ENCODE measurements at places on chromosomes 12 and 14.

DNA sequence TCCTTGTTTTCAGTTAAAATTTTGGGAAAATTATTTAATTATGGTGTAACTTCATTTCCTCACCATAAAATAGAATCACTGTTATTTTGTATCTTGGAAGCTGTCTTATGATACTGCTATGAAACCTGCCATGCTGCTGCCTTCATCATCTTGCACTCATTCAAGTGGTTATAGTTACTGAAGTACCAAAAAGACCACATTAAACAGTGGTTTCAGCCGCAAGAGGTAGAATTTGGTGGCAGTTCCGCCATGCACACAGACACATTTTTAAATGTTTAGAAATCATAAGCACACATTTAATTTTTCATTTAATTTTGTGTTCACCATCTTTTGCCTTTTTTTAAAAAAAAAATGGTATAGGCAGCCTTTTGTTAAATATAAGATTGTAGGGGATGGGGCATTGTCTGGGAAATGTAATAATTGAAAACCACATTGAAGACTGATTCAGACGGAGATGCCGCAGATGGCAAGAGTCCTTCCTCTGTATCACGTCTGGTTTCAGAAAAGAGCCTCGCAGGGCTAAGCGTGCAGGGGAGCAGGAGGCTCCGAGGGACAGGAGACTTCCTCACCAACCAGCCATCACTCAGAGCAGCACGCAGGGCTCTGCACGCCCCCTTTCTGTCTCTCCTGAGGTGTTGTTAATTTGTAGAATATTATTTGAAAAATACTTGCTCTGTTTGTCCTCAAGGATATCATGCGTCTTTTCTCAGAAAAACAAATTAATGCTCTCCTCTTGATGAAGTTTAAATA is 115.2 kb upstream of the PELI2 start:
- no peak for DNase-seq

DNA sequence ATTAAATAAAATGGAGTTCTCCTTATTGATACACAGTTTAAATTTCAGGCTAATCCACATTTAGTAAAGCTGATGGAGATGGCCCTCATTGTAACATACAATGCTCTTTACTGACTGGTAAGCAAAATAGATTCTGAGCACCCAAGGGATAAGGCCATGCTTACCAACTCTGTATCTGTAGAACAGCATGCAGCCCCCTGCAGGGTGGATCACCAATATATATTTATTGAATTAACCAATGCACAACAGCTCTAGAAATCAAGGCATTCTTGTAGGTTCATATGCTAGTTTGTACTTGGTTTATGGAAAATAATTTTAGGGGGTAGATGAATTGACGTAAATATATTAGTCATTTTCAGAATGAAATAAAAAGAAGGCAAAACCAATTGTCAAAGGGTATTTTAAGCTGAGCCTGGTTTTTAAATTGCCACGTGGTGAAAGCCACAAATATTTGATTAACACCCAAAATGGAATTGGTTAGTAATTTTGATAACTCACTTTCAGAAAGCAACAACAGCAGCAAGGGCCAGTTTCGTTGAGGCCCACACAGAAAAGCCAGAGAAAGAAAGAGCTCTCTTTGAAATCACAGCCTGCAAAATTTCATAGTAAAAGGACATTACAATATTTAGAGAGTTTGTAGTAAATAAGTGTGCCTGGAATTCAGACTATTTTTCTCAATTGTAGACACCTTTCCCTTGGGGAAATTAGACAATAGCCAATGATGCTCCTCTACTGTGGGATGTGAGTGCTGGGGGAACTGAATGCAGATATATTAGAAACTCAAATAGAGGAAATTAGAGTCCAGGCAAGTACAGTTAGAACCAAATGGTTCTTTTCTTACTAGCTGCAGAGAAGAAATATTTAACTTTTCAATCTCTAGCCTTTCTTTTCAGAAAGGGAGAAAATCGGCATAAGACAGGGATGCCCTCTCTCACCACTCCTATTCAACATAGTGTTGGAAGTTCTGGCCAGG is 216.2 kb upstream of the ABCD2 start:
- DNase-seq = no peak

DNA sequence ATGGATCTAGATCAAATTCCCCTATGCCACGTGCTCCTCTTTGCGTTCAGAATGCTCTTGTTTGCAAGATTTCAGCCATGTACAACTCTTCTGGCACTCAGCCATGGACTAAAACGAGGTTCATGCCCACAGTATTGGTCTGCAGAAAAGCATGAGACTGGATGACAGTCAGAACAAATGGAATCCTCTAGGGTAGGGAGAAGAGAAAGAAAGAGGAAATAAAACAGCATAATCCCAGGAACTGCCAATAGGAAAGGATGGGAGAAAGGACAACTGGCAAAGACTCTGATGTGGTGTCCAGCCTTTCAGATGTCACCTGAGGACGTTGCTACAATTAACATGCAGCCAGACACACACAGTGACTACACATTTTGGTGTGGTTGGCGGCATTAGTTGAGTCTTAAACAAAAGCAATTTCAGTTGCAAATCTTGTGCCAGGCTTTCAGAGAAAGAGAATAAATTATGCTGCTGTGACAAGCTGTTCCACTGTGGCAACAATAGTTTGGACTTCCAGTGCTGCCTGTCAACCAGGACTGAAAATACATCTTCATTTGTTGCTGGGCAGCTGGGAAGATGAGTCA is 338.0 kb downstream of the RGS6 start:
- DNase-seq = no peak

DNA sequence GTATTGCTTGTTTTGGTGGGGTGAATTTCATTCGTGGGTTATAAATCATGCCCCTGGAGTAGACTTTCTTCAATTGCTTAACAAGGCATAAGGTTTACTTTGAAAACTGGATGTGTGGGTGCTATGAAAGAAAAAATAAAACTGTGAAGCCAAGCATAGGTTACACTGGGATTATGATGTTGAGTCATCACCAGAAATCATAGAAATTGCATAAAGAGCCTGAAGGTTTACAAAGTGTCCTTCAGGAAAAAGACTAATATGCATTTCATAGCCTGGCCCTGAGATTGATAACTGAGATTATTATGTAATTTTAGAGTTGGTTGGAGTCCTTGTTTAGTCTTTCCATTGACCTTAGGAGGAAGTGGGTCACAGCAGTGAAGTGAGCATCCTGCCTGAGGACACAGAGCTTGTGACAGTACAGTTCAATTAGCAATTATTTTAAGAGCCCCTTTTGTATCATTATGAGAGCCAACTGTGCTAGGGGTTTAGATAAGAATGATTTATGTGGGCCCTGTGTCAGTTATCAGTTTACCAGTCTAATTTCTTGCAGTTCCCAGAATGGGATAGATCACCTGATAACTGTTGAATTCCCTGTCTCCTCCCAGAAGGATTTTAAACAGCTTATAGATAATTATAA is 13.6 kb downstream of the LRRK2 start:
- DNase-seq = peak; percentile 21

GRCh38 chr14:100910888-100911664 is 7.6 kb upstream of the RTL1 start:
- no peak for DNase-seq

GRCh38 chr12:124394462-124395128 is 99.7 kb downstream of the RFLNA start:
- no peak for DNase-seq

DNA sequence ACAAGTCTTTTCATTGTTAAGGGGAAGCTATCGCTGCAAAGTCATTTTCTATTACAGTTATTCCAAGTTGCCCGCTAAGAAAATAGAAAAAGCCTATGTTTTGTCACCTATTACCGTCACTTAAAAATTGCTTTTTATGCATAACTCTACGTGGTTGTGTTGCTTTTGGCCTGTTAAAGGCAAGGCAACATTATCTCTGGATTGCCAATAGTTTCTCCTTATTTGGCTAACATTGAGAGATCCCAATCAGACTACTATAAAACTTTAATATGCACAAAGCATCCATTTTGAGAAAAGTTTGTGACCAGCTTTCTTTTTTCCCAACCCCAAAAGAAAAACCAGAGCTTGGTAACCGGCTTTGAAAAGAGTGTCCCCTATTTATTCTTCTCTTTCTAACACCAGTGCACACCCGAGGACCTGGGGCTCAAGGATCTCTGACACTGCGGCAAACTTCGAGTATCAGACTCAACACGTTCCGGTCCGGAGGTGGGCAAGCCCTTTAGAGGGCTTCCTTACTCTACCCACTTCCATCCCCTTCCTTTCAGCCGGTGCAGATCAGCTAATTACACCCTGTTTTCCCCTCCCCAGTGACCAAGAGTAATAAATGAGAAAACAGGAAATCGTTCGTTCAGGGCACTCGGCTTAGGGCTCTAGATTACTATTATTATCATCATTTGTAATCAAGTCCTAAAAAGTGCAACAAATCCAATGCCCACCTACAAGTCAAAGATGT is 1.2 kb downstream of the PPP1R12A start:
- DNase-seq = peak; percentile 24

DNA sequence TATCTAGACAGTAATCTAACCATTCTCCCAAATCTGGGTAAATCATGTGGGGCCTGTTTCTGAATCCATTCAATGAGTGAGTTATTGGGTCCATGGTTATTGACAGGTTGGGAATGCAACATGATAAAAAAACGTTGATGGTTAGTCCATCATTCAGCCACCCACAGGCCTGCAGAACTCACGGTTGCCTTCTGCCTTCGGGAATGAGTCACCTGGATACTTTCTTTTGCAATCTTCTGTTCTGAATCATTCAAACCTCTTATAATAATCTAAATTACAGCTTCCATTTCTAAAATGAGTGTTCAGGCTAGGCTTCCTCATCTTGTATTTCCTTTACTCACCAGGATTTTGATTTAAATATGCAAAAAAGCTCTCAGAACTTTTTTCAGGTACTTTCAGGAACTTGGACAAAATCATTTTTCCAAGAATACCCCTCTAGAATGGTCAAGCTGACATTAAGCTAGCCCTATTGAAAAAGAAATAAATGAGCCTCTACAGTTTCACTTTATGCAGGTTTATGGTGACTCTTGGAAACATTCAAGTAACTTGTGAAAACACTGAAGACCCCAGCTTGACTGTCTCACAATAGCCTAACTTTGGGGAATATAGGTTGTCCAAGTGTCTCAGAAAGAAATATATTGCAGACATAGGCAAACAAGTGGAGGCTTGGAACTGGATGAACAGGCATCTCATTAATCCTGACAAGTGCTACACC is 94.4 kb downstream of the KCNK10 start:
- DNase-seq = peak; percentile 2

- no peak for DNase-seq
Measured at GRCh38 chr12:47318963-47319362, 239.2 kb upstream of the AMIGO2 start.
